Activated gamma-delta T cell treated with Interleukin-2 at 50 U/mL for 16 hours (primary cell): ENCODE measurements at places on chromosomes 3 and 15.

DNA sequence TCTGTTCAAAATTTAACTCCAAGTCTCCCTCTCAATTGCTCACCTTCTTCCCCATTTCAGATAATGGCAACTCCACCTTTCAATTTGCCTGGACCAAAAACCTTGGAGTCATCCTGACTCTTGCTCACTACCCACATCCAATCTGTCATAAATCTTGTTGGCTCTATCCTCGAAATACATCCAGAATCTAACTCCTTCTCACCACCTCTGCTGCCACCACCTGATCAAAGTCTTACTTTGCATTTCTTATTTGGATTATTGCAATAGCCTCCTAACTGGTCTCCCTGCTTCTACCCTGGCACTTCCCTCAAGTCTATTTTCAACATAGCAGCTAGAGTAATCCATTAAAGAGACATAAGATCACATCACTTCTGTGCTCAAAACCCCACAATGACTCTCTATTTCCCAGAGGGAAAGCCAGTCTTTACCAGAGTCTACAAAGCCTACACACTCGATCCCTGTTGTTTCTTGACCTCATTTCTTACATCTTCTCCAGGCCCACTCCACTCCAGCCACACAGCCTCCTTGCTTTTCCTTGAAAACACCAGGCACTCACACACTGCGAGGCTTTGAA is 86.6 kb downstream of the GPR156 start:
- DNase-seq: no peak

GRCh38 chr3:71305231-71306206 is 278.0 kb downstream of the FOXP1 start:
- DNase-seq: no peak

GRCh38 chr3:59994732-59995304 is 945.0 kb upstream of the CFAP20DC start:
- no peak for DNase-seq

DNA sequence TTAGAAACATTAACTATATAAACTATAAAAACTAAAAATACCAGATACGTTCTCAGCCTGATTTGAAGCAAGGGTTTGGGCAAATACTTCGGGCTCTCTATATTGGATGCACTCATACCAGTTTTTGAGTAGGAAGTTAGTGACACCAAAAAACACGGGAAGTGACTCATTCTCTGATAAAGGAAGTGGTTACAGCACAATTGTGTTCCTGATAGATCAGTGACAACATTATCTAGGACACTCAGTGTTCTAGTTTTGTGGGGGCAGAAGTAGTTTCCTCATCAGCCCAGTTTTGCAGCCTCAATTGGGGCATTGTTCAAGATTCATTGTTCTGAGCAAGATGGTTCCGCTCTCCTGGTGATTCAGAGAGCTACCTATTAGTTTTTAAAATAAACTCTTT is 469.6 kb upstream of the DPPA4 start:
- peak; percentile 45 for DNase-seq

DNA sequence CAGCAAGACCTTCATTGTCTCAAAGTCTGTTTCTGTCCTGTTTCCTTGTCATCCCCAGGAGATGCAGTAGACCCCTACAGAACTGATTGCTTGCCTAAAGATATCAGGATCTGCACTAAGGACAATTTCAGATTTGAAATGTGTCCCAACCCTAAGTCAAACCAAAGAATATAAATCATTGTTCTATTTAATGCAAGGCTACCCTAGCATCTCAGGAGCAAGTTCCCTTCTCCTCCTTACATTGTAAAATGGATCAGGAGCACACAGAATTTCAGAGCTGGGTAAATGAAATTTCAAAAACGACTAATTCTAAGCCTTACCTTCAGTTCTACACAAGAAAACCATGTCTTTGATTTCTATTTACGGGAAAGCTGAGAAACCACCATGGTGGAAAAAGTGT is 360.9 kb upstream of the KCNH8 start:
- no peak for DNase-seq

DNA sequence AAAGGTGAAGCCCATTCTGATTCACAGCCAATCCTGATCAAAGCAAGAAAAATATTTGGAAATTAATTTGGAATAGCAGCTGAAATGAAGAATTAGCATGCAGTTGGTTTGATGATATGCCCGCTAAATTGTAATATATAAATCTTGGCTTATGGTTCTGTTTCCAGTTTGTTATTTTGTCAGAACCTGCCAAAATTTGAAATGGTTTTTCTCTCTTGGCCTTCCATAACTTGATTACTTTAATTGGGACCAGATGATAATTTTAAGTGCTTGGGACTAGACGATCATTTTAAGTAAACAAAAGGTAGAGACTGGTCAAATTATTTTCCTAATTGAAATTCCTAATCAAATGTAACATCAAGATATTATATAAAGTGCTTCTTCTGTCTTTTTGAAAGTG is 842.4 kb downstream of the TBL1XR1 start:
- no peak for DNase-seq
